NCI-H1436 (cell line): ENCODE measurements at places on chromosomes 7 and 10.

DNA sequence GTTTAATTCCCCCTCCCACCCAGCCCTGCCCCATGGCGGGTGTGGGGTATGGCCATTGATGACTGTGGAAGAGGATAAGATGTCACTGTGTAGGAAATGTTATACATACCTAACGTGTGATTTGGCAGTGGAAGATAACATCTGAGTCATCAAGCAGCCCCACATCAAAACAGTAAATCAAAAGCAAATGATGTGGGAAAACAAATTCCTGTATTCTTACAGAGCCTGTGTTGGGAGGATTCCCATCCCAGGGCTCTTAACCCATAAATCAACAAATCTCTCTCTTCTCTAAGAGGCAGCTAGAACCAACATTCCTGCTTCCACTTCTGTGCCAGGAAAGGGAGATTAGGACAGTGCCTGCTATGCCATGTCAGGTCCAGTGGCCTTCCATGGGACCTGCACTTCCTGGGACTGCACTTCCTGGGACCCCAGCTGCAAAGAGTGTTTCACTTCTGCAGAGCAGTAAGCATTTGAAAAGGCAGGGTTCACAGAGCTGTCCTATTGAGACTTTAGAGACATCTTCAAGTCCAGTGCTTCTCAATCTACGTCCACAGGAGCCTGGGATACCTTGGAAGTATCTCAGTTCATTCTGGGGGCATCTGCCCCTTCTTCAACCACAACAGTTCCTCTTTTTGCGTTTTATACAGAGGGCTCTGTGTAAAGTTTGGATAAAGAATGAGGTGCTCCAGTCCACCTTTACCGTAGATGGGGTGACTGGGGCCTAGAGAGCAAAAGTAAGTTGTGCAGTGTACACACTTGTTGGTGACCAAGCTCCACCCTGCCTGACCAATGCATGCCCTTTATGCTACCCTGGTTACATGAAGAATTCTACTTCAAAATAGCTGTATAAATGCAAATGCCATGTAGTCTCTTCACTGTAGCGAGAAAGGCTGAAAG is 45.7 kb downstream of the ATXN7L1 start:
- no peak for DNase-seq

DNA sequence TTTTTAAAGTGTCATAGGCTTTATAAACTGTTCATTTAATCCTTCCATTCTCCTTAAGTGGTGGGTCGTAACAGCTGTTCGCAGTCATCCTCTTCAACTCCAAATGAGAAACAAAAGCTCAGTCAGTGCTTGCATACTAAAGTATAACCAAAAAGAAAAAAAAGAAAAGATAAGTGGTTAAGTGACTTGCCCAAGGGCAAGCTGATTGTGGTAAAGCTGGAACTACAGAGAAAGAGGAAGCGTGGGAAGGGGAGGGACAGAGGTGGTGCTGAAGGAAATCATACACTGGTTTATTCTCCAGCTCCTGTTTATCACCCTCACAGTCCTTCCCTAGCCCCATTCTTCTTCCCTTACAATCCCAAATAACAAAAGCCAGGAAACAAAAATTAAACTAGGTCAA is 29.6 kb downstream of the IDE start:
- peak; percentile 48 for DNase-seq

DNA sequence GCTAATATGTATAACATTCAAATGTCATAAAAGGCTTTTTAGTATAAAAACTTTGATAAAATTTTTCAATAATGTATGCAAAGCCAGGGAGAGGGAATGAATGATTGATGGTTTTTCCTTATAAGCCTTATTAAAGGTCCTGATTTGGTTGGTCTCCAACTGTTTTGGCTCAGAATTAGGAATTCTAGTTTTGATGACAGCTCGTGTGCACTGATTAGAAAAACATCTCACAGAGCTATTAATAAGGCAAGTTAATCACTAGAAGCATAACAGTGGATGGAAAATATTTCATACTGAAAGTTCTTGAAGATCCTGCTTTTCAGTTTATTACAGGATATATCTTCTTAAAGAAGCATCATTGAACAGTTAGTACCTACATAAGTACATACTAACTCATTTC is 114.9 kb upstream of the NOBOX start:
- no peak for DNase-seq

DNA sequence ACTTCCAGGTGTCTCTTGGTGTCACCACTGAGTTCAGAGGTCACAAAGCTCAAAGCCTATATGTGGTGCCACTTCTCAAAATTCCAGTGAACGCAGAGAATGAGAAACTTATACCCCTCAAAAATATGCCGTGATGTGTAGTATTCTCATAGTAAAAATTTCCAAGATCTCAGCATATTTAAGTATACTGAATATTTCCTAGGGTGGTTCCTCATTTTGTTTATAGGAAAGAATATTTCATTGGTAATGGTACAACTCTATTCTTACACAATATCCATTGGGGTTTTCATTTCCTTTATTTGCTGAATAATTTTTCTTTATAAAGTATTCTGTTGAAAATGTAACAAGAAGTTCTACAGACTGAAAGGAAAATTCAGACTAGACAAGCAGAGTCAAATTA is 58.9 kb upstream of the ADO start:
- no peak for DNase-seq

DNA sequence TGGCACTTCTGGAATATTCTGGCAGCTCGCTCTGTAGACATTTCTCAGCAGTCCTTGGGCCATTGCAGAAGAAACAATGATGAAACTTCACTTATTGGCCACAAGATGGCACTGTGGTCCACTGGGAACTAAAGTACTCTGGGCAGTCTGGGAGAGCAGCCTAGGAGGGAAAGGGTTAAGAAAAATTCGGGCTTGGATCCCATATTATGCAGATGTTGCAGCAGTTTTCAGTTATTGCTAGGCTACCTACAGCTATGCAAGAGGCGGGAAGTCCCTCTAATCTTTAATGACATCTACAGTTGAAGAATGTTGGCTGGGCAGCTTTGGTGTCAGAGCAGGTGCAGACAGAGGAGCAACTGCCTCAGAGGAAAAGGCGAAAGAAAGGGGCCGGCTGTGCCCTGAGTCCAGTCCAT is 201.7 kb upstream of the PRSS58 start:
- DNase-seq: no peak

DNA sequence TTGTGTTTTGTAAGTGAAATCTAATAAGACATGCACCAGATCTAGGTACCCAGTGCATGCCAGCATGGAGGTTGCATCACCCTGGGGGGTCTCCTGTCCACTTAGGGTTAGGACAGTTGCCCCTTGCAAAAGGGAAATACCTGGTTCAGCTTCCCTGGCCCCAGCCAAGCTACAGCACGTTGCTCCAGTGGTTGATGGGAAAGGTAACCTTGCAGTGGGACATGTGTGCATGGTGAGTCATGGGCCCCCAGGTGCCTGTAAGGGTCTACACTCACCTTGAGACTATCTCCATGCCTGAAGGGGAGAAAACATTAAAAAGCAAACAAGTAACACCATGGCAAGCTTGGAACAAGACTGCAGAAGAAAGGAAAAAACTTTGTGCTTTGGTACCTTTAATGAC is 143.9 kb downstream of the LSM5 start:
- DNase-seq: no peak

DNA sequence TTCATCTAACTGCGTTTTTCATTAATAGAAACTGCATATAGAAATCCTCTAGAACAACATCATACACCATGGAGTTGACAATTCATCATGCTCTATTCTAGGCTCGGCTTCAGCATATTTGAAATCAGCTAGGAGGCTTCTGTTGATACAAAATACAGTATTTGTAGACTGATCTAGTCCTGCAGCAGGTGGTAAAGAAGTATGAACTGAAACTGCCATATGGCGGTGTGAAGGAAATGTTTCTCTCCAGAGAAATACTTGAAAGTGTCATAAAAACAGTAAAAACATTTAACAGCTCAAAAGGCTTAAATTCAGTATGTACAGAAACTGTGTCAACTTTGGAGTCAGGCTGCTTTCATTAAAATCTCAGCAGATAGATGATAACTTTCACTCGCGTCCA is 32.0 kb upstream of the MYO3A start:
- no peak for DNase-seq

DNA sequence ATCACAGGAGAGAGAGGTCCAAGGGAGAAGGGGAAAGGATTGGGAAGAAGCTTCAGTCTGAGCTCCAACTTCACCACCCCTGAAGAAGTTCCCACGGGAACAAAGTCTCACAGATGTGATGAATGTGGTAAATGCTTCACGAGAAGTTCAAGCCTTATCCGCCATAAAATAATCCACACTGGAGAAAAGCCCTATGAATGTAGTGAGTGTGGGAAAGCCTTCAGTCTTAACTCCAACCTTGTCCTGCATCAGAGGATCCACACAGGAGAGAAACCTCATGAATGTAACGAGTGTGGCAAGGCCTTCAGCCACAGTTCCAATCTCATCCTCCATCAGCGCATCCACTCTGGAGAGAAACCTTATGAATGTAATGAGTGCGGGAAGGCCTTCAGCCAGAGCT is 16.0 kb upstream of the ZSCAN21 start:
- DNase-seq: no peak

DNA sequence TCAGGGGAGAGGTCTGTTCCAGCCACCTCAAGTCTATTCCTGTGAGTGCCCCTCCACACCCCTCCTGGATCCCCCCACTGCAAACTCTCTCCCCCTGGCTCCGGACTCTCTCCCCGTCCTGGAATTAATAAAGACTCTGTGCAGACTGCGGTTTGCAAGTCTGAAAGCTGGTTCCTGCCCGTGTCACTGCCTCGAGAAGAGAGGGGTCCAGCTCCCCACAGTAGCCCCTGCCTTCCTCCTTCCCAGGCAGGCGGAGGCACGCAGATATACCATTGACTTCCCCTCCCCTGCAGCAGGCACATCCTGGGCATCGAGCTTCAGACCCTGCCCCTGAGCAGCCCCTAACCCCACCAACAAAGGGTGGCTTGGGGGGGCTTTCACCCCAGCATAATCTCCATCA is 2.2 kb upstream of the ELN start:
- no peak for DNase-seq

DNA sequence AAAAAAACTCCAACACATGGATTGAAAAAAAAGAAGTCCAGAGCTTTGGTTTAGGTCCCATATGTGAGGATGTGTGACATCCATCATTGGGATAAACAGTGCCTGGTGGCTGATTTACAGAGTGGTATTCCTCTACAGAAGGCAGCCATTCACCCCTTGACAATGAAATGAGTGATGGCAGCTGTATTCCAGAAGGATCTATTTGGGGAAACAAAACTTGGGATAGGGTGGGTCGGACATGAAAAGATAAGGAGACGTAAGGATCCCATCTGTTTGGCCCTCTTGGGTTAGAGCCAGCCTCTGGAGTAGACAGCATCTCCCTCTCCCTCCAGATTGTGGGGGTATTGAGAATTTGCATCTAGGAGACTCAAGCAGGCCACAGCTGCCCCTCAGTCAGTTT is 15.2 kb upstream of the CREB5 start:
- DNase-seq: no peak

- DNase-seq: no peak
These were observed 58.5 kb upstream of the SMIM30 start for GRCh38 chr7:113176836-113177235.

- DNase-seq: no peak
These were observed 18.5 kb downstream of the DDIT4 start for GRCh38 chr10:72292223-72292691.

GRCh38 chr10:85490431-85490830 is 876.2 kb downstream of the GRID1 start:
- DNase-seq: no peak

GRCh38 chr10:1119501-1119900 is 63.3 kb downstream of the WDR37 start:
- no peak for DNase-seq

- DNase-seq: no peak
These were observed 6.6 kb upstream of the EBF3 start for GRCh38 chr10:129970465-129971364.

DNA sequence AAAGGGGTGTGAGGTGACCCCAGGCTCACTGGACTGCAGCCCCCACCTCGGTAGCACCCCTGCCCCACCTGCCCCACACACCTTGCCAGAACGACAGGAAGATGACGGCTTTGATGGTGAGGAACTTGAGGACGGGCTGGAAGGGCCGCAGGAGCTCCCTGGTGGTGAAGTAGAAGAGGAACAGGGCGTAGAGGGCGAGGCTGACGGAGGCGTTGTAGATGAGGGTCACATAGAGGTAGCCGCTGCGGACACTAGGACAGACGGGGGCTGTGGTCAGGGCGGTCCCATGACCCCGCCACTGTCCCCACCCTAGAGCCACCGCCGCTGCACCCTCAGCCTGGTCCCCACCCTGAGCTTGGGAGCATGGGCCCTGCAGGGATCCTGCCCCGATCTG is 7.6 kb downstream of the TMEM184A start:
- DNase-seq: no peak

DNA sequence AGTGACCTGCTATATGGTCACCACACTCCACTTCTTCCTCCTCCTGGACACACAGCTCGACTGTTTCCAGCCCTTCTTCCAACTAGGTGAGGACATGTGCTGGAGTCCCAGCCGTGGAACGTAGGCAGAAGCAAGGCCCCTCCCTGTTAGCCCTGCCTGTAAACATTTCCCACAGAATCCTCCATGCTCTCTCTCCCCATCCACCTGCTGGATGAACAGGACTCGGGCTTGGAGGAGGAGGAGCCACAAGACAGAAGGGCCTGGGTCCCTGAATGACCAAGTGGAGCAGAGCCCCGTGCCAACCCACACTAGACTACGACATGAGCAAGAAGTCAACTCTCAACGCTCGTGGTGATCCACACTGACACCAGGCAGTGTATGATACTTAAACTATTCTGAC is 9.9 kb downstream of the CNPY1 start:
- no peak for DNase-seq

- DNase-seq: no peak
These were observed 115.2 kb downstream of the TCERG1L start for GRCh38 chr10:131196176-131196885.

GRCh38 chr10:58637352-58637751 is 124.7 kb downstream of the BICC1 start:
- DNase-seq: no peak

DNA sequence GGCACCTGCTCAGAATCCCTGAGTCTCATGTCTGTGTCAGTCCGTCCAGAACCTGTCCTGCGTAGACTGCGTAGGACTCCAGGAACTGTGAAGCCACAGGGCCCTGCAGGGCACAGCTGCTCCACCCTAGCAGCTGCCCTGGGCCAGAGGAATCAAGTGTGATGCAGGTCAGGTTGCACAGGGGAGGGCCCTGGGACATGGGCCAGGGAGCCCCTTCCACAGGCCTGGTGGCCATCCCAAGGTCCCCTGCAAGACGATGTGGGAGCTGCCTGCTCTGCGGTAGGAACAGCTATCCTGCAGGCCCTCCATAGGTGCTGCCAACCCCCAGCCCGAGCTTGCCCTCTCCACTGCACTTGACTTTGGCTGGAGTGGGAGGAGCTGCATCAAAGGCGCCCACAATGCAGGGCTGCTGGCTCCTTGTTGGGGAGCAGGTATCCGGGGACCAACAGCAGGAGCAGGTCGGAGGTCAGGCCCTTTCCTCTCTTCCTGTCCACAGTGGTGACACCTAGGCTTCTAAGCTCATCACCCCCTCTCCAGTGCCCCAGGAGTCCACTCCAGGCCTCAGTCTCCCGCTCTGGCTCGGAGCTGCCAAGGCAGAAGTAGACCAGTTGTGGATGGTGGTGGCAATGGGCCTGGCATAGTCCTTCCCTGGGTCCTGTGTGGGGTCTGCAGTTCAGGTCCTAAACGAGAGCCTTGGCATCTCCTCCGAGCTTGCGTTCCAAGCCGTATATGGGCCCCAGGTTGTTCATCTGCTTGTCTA is 149.1 kb downstream of the MAPK8 start:
- no peak for DNase-seq

- DNase-seq: no peak
These were observed 1135.0 kb downstream of the GATA3 start for GRCh38 chr10:9189448-9189847.
